Activated T-cell treated with anti-CD3 and anti-CD28 coated beads for 24 hours (primary cell): ENCODE measurements at places on chromosomes 4 and X.
A peak's percentile ranks its signal among the peaks of the same experiment; 100 is the strongest.

GRCh38 chr4:11436084-11436483 is 7.4 kb upstream of the HS3ST1 start:
- DNase-seq, result no peak

- no peak for DNase-seq
Observed at GRCh38 chr4:65951177-65951576, 280.9 kb upstream of the EPHA5 start.

DNA sequence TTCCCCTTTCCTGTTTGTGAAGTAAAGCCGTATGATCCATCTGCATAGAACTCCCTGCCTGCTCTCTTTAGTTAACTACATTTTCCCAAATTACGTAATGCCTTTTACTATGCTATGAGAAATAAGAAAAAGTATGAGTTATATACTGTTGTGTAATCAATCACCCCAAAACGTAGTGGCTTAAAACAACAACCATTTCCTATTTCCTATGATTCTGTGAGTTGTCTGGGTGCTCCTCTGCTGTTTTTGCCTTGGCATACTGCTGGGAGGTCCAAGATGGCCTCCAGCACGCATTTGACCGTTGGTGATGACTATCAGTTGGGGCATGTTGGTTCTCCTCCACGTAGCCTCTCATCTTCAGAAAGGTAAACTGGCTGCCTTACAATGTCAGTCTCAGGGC is 39.8 kb downstream of the BBS12 start:
- DNase-seq, result no peak

GRCh38 chr4:100190643-100191600 is 654 bp upstream of the DDIT4L start:
- no peak for DNase-seq

DNA sequence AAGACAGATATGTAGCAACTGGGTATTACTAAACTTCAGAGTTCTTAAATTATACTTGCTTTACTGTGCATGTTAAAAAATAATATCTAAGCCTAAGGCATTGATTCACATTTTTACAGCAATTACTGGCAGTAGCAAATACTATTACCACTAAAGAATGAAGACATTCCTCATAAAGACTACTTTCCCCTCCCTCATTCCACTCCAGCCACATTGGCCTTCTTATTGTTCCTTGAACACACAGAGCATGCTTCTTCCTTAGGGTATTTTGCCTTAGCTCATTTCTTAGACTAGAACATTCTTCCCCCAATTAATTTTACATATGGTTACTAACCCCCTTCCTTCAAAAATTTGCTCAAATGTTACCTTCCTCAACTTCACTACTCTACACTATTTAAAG is 717.0 kb downstream of the CCSER1 start:
- no peak for DNase-seq

GRCh38 chr4:40840985-40841571 is 91.3 kb downstream of the NSUN7 start:
- DNase-seq, result peak; percentile 74

- DNase-seq, result no peak
Observed at GRCh38 chr4:74056114-74056857, 17.8 kb upstream of the CXCL3 start.

GRCh38 chr4:179097741-179098140 is 1655.5 kb upstream of the AGA start:
- DNase-seq, result no peak

- no peak for DNase-seq
Observed at GRCh38 chr4:48331577-48332330, 9.6 kb upstream of the SLAIN2 start.

DNA sequence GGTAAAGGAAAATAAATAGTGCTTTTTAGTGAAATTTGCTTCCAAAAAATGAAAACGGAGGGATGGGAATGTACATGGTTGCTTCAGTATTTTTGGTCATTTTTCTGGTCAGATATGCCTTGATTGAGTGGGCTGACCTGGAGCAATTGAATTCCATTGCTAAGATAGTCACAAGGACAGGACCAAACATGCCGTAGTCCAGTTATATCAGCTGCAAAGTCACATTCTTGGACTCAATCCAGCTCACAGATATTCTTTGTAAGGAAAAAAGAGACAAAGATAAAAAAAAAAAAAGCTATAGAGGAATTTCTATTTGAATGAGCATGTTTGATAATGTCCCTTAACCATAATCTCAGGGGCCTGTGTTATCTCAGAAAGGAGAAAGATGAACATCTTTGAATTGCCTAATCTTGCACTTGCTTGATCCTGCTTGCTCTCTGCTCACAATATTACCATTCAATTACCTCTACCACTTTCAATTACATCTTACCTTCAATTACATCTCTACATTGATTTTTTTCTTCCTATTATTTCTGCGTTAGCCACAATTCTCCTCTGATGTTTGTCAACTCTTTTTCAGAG is 75.4 kb upstream of the PACRGL start:
- no peak for DNase-seq

GRCh38 chr4:106287353-106287969 is 28.5 kb downstream of the TBCK start:
- no peak for DNase-seq

DNA sequence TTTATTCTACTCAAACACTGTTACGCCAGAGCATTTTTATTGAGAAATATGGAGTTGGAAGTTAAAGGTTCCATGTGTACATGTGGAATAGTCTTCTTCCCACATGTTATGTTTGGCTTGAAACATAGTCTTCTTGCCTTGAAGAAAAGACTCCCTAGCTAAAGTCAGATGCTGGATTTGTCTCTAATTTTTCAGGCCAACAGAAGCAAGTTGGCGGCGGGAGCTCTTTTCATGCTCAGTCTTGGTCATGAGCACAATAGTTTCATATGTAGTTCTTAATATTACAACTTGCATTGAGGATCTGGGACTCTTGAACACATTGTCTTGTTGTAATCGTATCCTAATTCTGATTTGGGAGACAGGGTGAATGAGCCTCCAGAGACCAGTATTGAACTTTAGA is 19.4 kb downstream of the SEPTIN11 start:
- no peak for DNase-seq

GRCh38 chr4:165716472-165716871 is 156.6 kb upstream of the TLL1 start:
- no peak for DNase-seq

- DNase-seq, result no peak
Observed at GRCh38 chr4:158025131-158025530, 147.7 kb downstream of the GASK1B start.

GRCh38 chr4:162650166-162650565 is 486.4 kb upstream of the FSTL5 start:
- DNase-seq, result no peak

GRCh38 chr4:153112041-153112441 is 92.2 kb upstream of the TRIM2 start:
- DNase-seq, result peak; percentile 16

DNA sequence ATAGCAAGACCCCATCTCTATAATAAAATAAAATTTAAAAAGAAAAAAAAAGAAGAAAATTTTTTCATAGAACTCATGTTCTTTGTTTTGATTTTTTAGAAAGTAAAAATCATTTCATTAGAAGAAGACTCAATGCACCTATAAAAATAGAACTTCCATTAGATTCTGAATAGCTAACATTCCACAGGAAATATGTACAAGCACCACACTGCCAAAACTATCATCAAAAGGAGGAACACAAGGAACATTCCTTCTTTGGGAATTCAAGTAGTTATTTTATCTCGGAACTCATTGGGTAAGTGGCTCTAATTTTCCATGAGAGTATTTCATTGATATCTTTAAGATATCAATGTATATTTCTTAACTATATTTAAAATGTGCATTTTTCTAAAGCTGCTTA is 157.6 kb downstream of the CAMK2D start:
- no peak for DNase-seq

DNA sequence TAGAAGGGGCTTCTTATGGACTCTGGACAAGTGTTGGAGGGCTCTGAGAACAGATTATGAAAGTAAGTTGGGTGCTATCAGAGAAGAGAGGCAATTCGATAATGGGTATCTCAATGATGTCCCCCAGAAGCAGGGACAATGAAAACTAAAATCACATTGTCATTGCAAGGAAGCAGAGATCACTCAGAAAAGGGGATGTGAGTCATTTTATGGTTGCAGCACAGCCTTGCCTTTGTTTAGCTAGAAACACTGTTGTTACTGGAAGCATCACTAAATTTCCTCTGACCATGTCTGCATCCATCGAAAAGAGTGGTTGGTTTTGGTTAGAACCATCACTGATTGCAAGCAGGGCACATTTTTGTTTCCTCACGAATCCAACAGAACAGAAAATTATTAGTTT is 246.8 kb upstream of the NWD2 start:
- no peak for DNase-seq

GRCh38 chr4:139763205-139763604 is 97.6 kb downstream of the MGST2 start:
- DNase-seq, result no peak

DNA sequence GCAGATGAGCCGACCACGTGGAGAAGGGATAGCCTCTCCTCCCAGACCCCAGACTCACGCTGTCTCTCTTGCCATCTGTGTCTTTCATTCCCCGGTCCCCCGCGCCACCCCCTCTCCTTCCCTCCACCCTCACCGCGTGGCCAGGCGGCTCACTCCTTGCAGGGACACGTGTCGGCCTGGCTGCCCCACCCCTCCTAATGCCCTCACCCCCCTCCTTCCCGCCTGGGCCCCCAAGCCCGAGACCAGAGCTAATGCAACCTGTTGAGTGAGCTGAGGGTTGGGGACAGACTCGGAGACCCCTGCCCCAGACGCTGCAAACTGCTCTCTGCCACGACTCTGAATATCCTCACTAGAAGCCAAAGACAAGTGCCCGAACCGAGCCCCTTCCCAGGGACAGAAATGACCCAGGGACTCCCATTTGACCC is 1.8 kb downstream of the SLC38A5 start:
- DNase-seq, result peak; percentile 41

GRCh38 chr4:19520939-19521520 is 730.7 kb upstream of the SLIT2 start:
- no peak for DNase-seq

DNA sequence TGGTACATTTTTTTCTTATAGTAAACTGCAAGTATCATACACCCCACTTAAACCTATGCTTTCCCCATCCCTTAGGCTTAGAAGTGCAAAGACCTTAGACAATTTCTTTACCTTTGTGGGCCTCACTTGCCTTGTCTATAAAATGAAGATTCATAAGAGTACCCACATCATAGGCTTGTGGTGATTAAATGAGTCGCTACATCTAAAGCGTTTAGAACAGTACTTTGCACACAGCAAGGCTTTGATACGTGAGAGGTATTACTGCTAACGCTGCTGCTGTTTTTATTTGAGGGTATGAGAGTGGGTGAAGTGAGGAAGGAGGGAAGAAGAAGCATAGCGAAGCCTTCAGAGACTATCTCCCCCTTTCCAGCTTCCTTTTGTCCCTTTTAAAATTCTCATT is 87.8 kb upstream of the RPS6KA3 start:
- DNase-seq, result no peak

GRCh38 chrX:78116365-78116764 is 12.3 kb downstream of the PGK1 start:
- no peak for DNase-seq

GRCh38 chrX:40103565-40104323 is 6.0 kb upstream of the BCOR start:
- no peak for DNase-seq

DNA sequence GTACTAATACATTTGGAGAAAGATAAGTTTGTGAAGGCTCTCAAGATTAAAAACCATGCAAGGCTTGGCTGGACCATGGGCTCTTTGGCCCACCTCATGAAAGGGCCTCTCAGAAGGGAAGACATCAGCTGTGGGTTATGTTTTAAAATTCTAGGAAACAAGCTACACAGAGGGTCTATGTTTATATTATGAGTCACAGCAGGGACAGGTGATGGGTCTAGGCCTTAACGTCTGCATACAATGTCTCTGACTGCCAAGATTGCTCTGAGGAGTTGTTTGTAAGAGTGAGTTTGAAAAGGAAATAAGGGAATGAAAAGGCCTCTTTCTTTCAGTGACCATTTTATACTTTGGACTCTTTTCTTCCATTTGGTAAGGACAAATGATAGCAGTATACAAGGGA is 77.0 kb upstream of the ARMCX2 start:
- no peak for DNase-seq

GRCh38 chr4:145326491-145326890 is 146.1 kb upstream of the OTUD4 start:
- DNase-seq, result no peak

DNA sequence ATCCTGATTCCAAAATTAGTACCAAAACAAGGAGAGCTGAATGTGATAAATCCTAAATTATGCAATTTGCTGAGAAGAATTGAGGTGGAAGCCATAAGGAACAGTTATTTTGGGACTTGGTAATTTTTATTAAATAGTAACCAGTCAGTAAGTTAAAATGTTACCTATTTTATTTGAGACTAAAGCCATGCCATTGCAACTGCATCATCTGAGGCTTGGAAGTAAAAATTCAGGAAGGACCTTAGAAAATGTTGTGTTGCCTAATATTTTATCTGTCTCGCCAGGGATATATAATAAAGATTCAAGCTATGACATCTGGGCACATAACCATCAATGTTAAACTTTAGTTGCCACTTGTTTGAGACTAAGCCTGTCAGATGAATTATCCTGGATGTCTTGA is 341.3 kb upstream of the MAGEB16 start:
- DNase-seq, result no peak

DNA sequence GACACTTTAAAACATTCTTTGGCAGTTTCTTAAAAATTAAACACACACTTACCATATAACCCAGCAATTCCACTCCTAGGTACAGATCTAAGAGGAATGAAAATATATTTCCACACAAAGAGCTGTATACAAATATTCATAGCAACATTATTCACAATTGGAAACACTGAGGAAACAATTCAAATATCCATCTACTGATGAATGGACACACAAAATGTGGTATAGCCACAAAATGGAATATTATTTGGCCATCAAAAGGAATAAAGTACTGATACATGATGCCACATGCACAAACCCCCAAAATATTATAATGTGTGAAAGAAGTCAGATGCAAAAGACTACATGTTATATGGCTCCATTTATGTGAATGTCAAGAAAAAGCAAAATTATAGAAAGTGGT is 70.9 kb downstream of the HS6ST2 start:
- no peak for DNase-seq

DNA sequence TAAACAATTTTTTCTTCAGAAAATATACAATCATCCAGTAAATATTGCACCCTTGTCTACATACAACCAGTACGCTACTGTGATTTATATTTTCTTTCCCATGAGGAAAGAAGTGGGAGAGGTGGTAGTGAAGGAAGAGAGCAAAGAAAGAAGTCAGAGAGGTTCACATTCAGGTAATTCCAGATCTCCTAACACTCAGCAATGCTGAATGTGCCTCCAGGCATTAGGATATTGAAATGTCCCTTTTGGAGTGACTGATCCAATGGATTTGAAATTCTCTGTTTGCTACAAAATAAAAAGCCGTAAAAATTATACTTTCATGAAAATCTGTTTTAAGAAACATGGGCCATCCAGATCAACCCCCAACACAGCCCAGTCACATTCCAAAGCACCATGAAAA is 211.9 kb upstream of the NR3C2 start:
- no peak for DNase-seq
